ENCODE measurements at places on chromosomes 2 and 18. TPM values are rescaled to one million over a fixed set of nuclear protein-coding genes. Genes with fewer than 3 reads are reported as not detected.

The DSG1 gene
- total RNA-seq: not detected

The WDR35 gene
- 12.0 TPM for total RNA-seq

The EHD3 gene
- total RNA-seq: 2.6 TPM

The HJURP gene
- 3.1 TPM for total RNA-seq

The MAP3K19 gene
- not detected for total RNA-seq

The ARHGAP28 gene
- 29.7 TPM for total RNA-seq

The HNMT gene
- 43.3 TPM for total RNA-seq

The DUSP19 gene
- total RNA-seq: 2.1 TPM

The CRYGC gene
- total RNA-seq: not detected

The EMX1 gene
- not detected for total RNA-seq

The BMP10 gene
- not detected for total RNA-seq

The MATN3 gene
- 0.52 TPM for total RNA-seq

The SLC30A3 gene
- 0.52 TPM for total RNA-seq

The LCT gene
- not detected for total RNA-seq

The GPR75 gene
- total RNA-seq: 1.0 TPM

The CAPN14 gene
- not detected for total RNA-seq

The LAMA3 gene
- total RNA-seq: 8.4 TPM

The GRB14 gene
- 5.7 TPM for total RNA-seq

The CCDC68 gene
- 0.52 TPM for total RNA-seq

The DCC gene
- under 0.01 TPM for total RNA-seq

The SSB gene
- 24.5 TPM for total RNA-seq

The STRN gene
- 15.7 TPM for total RNA-seq

The TSPYL6 gene
- total RNA-seq: not detected

Data from skeletal muscle tissue (tissue), 5 donors.